ENCODE measurements at places on chromosomes 2 and 18.

DNA sequence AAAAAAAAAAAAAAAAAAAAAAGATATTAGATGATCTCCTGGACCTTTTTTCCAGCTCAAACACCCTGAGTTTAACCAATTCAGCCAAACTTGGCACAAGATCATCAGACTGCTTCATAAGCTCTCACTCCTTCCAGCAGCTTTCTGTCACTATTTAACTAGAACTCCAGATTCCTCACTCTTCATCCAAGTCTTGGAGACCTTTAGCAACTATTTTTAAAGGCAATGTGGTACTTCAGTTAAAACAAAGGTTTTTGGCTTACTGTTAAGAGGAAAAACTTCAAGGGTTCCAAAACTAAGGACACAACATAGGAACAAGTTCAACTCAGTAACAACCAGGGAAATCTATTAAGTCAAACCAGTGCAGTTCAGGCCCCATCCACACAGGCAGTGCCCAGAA is 23.2 kb downstream of the LAMA1 start:
- no peak for DNase-seq

DNA sequence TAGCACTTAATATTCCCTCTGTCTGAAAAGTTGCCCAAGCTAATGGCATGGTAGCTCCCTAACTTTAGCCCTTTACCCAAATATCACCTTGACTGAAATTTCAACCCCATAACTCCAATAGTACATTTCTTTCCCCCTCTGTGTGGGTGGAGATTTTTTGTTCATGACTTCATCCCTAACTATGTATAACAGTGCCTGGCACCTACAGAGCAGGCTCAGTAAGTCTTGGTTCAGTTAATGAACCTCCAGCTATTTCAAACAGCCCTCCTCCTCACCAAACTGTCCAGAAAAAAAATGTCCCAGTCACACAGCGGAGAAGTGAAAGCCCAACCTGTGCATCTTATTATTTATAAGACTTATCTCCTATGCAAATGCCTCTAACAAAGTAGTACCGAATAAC is 18.6 kb downstream of the BUB1 start:
- DNase-seq = no peak

- DNase-seq = no peak
Measured at GRCh38 chr18:12034241-12035100, 53.2 kb downstream of the IMPA2 start.

- DNase-seq = no peak
Measured at GRCh38 chr2:60406192-60406591, 147.3 kb downstream of the BCL11A start.

- DNase-seq = no peak
Measured at GRCh38 chr2:204487447-204488229, 57.6 kb upstream of the PARD3B start.

- DNase-seq = peak; percentile 14
Measured at GRCh38 chr2:145015561-145015960, 495.6 kb upstream of the ZEB2 start.

DNA sequence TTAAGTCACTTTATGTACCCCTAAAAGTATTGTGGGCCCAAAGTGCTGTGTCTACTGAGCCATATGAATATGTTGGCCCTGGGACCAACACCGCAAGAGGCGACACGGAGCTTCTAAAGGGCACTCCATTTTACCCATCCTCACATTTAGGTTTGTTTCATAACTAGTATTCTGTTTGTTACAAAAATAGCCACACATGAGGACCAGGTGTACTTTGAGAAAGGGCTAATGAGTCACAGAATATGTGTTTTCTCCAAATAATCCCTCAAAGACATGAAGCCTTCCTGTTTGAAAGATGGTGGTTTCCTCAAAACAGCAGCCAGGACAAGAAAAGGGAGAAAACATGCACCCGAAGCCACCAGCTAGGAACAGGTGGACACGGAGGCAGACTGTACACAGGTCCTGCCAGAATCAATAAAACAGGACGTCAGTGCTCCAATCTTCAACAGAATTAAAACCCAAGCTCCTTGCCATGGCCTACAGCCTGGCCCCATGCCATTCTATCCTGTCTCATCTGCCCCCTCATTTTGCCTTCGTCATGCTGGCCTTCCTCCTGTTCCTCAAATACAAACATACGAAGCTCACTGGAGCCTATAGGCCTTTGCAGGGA is 21.8 kb upstream of the GRB14 start:
- DNase-seq = no peak

DNA sequence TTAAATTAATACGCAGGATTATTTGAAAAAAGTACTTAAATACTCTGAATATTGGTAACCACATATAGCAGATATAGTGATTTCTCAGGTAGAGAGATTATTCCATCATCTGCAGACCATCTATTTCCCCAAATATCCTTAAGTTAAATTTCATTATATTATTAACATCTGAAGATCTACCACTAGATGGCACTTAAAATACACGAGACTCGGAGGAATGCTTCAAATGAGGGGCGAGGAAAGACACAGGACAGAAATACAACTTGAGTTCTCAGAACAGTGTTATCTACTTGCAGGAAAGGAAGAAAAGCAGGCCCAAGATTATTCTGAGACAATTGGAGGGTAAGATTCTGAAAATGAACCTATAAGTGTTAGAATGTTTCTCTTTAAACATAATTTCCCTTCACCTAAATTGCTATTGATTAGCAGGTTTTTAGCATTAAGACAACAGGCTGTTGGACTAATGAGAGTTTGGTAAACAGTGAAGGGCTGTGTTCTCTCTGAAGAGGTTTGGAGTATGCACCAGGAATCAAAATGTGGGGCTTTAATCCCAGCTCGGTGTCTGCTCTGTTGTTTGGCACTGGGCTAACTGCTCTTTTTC is 76.9 kb upstream of the GCFC2 start:
- peak; percentile 49 for DNase-seq

DNA sequence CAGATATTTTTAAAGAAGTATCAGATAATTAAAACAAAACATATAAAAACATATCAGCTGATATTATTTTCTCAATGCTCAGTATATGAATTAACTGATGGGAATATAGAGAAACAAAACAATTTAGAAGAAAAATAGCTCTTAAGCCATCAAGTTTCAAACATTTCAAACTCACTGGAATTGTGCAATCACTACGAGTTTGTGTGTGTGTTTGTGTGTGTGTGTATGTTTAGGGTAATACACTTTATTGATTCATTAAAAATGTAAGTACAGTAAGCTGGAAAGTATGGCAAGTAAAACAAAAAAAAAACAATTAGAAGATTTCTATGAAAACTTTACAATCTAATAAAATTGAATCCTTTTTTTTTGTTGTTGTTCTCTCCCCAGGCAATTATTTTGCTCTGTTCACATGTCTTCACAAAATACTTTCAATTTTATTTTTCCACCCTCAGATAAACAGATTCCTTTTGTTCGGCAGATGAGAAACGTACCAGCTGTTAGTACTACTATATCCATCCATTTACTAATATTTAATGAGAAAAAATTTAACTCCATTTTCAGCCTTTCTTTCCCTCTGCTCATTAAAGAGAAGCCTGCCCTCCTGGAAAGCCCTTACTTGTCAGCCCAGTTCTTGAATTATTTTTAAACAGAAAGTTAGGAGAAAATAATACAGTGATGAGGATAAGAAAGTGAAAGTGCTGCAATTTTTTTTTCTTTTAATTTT is 87.6 kb downstream of the SLC8A1 start:
- peak; percentile 4 for DNase-seq

- no peak for DNase-seq
Measured at GRCh38 chr2:57886161-57886786, 160.3 kb upstream of the VRK2 start.

DNA sequence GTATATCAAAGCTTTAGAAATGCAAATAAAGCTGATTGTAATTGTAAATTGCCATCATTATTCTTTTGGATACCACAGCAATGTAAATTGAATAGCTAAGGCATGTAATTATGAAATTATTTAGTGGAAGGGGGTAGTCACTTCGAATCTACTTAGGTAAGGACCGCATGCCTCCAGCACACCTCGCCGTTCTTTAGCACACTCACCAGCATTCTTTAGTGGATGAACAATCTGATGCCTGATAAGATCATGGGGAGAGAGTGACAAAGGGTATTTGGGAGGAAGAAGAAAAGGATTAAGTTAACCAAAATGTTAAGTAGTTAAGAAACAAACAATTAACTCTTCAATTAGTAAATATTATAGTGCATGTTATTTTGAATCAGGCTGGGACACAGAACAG is 46.4 kb upstream of the DSC1 start:
- DNase-seq = no peak

DNA sequence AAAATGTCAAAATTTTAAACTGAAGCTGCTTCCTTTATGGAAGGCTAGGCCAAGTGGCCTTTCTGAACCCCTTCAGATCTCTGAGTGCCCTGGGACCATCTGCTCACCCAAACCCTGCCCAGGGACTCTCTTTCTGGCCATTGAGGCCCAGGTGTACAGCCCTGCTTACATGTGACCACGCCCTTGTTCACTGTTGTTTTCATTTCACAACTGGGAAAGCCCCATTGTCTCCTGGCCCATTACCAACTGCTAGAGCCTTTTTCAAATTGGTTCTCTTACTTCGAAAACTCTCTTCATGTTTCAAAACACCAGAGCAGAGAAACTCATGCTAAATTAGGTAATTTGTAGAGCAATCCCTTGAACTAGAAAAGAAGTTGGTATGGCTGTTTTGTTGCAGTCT is 219.5 kb upstream of the TANK start:
- DNase-seq = no peak

GRCh38 chr2:186871881-186872280 is 22.9 kb upstream of the ZSWIM2 start:
- DNase-seq = peak; percentile 72

- no peak for DNase-seq
Measured at GRCh38 chr18:35494251-35495220, 3.2 kb downstream of the INO80C start.

GRCh38 chr18:11995445-11996189 is 14.3 kb downstream of the IMPA2 start:
- peak; percentile 88 for DNase-seq

Data from dermis blood vessel endothelial cell (primary cell).